Stimulated activated CD4-positive, alpha-beta T cell treated with anti-CD3 and anti-CD28 coated beads, Interleukin-1b, Interleukin-23, amount 100 ng/mL, for 4 hours (primary cell): ENCODE measurements at places on chromosomes 11 and 22.

DNA sequence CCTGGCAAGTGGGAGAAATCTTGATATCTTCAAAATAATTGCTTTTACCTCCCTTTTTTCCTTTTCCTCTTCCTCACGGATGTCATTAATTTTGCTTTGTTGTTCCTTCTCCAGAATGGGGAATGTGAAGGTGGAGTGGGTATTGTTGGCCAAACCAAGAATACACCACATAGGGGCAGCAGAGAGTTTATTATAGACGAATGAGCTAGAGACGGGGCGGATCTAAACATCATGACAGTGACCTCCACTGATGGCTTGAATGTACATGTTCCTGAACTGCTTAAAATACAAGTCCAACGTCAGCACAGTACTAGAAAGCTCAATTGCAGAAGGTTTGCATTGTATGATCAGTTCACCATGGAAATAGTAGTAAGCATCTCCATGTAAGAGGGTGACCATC lies 122.3 kb upstream of the SNX19 start:
- DNase-seq = no peak

DNA sequence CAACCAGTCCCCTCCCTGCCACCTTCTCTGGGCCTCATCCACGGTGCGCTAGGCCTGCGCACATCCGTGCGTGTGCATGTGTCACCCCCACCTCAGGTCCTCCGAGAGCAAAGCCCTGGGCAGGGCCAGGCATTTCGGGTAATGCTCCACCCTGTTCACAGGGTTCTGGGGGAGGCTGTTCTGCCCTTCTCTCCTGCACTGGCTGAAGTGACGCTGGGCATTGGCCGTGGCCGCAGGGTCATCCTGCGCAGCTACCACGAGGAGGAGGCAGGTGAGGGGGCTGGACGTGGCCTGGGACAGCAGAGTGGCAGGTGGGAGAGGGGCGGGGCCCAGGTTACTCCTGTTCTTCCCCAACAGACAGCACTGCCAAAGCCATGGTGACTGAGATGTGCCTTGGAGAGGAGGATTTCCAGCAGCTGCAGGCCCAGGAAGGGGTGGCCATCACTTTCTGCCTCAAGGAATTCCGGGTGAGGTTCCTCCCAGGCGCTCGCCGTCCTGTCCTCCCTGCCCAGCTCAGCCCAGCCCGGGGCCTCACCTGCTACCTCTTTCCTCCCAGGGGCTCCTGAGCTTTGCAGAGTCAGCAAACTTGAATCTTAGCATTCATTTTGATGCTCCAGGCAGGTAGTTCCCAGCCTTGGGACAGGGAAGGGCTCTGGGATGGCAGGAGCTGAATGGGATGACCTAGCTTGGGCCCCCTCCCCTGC lies 3.9 kb downstream of the RAD9A start:
- DNase-seq = no peak

GRCh38 chr22:33073989-33074418 lies 15.8 kb upstream of the SYN3 start:
- no peak for DNase-seq

GRCh38 chr11:73597956-73598718 lies at the start of gene FAM168A:
TSS of gene FAM168A (minus strand) at chr11:73598112. CDS start at chr11:73468474, 129,638 bp downstream.
- peak; percentile 90 for DNase-seq

GRCh38 chr11:116287866-116288265 lies 484.9 kb downstream of the BUD13 start:
- DNase-seq = no peak

- DNase-seq = no peak
These were observed 97.4 kb upstream of the THY1 start for GRCh38 chr11:119520400-119520799.

GRCh38 chr11:1749395-1750351 lies 722 bp downstream of the IFITM10 start:
- no peak for DNase-seq

DNA sequence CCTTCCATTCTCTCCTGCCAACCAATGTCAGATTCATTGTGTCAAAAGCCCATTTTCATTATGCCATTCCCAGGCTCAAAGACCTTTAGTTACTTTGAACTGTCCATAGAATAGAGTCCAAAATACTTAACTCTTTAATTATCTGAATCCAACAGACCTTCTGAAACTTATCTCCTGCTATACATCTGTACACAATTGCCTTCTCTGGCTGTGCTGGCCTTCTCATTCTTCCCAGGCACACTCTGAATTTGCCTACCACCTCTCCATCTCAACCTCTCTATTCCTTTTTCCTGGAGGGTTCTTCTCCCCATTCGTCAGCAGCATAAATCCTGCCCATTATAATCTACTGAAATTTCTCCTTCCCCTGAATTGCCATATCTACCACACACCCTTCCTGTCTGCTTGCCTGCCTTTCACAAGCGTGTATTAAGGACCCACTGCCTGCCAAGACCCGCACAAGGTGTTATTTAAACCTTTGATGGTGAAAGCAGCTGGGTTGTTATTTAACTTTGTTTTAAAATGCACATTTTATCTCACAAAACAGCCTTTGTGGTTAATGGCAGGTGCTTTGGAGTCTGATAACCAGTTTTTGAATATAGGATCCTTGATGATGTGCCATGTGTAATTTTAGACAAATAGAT lies 125.9 kb downstream of the CCDC81 start:
- no peak for DNase-seq

DNA sequence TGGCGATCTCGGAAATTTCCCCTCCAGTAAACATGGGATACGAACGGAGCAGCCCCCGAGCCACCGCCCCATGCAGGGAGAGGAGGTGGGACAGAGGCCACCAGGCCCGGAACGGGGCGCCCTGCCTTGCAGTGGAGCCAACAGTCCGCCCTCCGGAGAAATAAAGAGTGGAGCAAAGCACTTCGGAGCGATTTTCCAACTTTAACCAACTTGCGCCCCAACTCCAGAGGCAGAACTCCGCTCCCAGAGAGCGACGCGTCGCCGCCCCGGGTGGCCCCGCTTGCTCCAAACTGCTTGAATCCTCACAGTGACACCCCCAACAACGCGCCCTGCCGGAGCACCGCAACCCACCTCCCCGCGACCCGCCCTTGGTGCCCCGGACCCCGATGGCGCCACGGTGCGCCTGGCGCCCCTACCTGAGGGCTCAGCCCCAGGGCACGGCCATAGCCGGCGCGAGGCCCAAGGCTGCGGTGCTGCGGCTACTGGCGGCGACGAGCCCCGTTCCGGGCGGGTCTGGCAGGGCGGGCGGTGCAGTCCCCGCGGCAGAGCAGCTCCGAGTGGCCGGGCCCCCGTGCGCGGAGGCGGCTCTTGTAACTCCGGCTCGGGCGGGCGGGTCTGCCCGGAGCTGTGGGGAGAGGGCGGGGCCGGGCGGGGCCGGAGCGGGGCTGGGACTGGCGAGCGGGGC lies at the start of gene AHNAK:
AHNAK (minus strand) TSS at position 563 of the 685 bp plus-strand sequence. CDS start 10,708 bp downstream, outside the sequence.
- peak; percentile 54 for DNase-seq

DNA sequence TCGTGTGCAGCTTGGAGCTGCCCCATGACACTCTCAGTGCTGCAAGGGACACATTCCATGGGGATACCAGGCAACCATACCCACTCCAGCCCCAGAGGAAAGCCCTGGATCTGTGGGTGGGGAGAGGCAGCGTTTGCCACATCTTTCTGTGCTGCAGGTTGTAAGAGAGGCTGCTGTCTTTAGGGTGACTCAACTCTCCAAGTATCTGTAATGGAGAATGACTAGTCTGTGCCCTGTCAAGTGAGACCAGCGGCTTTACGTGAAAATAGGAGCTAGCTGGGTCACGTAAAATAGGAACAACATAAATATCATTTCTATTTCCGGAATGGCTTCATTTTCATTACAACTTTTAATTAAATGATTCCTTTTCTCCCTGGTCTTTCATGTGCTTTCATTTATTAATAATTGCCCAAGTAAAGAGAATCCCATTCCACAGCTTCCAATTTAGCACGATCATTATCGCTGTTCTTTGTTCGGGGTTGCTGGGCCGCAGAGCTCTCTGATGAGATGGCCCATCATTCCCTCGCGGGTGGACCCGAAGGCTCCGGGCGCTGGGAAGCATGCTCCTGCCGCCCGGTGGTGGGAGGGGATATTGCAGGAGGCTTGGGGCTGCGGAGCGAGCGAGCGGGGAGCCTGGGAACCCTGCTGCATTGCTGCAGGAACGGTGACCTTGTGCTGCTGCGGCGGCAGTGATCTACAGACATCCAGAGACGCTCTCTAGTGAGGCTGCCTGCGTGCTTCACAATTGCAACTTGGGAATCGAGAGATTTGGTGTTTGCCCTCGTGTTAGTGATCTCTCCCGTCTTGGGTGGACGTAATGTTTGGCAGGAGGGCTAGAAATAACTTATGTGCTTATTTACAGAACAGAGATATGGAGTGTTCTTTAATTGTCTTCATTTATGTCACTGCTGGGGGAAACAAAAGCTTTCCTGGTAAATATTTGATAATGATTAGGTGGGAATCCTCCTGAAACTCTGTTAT lies 10.6 kb downstream of the SLC6A5 start:
- DNase-seq = peak; percentile 17

DNA sequence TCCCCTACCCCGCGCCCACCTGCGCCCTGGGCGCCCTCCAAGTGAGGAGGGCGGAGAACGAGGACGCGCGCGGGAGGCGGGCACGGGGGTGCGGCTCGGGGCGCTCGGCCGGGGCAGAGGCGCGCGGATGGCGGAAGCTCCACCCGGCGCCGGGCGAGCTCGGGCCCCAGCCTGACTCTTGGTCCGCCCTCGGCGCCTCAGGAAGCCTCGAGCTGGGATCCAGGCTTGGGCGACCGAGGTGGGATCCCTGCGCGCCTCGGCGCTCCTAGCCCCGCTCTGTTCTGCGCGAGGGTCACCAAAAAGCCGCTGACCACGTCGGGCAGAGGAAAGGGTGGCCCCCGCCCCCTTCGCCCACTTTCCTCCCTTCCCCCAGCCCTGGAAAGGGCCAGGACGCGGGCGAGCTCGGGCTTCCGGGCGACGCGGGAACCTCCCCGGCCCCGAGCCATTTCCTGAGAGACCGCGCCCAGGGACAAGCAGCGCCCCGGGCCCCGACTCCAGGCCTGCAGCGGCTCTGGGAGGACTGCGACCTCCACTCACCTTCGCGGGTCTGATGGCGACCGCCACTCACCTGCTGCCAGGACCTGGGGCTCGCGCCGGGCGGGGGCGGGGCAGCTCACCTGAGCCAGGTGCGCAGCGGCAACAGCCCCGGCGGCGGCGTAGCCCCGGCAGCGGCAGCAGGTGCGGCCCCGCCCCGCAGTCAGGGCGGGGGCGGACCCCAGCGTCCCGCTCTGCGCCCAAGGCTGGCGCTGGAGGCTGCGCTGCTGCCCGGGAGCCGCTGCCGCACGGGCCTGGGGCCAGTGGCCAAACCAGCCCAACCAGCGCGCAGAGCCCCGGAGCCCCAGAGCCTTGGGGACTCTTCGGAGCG lies 2.2 kb upstream of the SIGIRR start:
- DNase-seq = no peak

DNA sequence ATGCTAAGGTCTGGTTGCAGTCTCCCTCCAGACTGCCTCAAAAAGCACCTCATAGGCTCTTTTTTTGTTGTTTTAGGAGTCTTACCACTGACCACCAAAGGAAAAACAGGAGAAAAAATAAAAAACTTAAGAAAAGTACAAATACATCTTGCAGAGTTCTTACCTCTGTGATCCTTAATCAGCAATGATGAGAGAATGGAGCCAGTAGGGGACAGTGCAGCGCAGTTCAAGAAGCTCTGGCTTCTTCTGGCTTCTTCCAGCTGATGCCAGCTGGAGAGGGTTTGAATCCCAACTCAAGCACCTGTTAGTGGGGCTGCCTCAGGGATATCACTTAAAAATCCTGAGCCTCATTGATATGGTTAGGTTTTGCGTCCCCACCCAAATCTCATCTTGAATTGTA lies 223.3 kb upstream of the ISX start:
- no peak for DNase-seq
